T-helper 1 cell (primary cell): ENCODE measurements at places on chromosomes 11 and 22.
A peak's percentile ranks its signal among the peaks of the same experiment; 100 is the strongest.

DNA sequence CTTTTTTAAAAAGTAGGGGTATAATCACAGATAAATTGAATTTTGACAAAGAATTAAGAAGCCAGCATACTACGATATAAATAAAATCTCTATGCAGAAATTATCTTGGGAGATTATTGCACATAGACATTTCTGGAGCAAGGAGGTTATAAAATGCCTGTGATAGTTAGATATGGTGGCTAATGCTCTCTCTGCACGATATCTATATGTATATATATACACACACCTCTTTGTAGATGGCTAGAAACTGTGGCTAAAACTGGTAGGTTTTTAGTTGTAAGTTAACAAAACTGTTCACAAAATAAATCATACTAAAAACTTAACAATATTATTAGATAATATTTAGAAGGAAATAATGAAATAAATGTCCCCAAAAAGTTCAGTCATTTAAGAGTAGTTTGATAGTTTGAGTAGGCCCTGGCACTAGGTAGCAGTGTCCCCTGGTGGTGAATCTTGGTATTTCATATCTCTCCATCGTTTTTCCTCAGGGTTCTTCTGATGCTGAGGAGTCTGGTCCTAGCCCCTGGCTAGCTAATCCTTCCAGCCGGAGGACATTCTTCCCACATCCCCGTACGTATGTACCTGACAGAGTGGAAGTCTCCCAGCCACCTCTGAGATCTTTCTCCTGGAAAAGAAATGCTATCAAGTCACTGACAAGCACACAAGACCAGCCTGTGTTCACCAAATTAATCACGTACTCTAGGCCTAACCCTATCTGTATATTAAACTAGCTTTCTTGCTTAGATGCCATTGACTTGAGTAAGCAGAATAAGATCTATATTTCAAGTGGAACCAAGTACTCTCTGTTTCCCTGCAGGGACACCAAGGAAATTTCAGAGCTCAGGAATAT lies 32.2 kb downstream of the ART5 start:
- no peak for DNase-seq

DNA sequence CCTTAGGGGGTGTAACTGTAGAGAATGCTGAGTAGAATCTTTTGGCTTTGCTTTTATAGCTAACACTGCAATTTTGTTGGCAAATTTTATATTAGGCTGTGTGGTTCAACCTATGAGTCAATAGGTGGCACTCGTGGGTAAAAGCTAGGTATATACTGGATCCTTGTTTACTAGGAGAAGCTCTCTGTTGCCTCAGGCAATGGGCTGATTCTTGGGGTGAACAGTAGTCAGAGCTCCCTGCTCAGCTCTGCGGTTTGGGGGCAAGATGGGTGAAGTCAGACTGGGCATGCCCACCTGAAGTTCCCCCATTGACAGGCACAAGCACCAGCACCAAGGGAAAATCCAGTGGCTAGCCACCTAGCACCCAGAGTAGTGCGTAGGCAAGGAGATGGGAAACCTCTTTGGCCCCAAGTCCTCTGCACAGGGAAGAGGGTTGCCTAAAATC lies 238.7 kb downstream of the FAM181B start:
- no peak for DNase-seq

GRCh38 chr11:130122141-130122575 lies 37.4 kb upstream of the ST14 start:
- no peak for DNase-seq

GRCh38 chr22:35023692-35024363 lies 42.1 kb upstream of the ISX start:
- peak; percentile 32 for DNase-seq

- no peak for DNase-seq
These were observed 1.8 kb downstream of the SLC16A8 start for GRCh38 chr22:38081941-38082828.

DNA sequence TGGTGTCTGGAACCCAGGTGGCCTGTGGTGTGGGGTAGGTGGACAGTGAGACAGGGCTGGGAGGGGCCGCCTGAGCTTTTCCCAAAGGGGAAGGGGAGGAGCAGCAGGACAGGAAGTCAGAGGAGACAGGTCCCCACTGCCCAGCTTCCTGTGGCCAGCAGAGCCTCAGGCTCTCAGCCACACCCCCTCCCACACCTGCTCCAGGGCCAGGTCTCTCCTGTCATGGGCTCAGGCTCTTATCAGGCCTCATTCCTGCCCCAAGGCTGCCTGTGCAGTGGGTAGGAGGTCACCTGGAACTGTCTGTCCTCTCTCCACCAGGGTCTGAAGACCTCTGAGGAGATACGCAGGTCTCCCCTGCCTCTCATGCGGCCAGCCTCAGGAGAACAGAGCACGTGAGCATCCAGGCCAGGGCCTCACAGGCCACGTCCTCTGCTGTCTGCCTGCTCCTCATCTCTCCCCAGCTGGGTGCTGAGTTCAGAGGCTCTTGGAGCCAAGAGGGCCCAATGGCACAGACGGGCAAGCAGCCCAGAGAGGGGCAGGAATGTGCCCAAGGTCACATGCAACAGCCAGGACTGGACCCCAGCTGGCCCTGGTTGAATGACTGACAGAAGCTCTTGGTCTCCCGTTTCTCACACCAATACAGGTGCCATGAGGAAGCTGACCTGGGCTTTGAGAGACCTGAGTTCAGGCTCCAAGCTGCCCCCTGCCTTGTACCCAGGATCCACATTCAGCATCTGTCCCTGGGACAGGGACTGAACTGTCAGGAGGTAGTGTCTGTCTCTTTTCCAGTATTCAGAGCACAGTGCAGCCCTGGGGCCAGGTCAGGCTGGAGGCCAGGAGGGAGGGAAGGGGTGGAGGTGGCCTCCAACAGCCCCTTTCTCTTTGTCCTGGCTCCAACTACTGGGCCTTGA lies 16.7 kb downstream of the STARD10 start:
- DNase-seq = no peak

DNA sequence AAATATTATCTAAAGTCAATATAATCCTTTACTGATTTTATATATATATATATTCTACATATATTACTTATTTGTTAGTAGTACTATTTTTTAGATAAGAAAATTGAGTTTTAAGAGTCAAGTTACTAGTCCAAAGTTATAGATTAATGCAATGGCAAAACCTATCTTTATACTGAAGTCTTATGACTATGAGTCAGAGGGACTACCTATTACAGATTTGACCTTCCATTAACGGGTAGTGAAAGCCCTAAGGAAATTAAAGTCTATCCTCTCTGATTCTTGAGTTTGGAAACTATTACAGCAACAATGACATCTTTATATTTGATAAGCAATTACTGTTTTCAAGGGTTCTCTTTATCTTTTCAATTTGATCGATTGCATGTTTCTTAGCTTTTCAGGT lies 315.8 kb downstream of the CASP12 start:
- DNase-seq = no peak

- DNase-seq = no peak
These were observed 140.8 kb downstream of the PKNOX2 start for GRCh38 chr11:125305345-125305744.

- no peak for DNase-seq
These were observed 646.0 kb downstream of the TBC1D22A start for GRCh38 chr22:47408409-47408808.

DNA sequence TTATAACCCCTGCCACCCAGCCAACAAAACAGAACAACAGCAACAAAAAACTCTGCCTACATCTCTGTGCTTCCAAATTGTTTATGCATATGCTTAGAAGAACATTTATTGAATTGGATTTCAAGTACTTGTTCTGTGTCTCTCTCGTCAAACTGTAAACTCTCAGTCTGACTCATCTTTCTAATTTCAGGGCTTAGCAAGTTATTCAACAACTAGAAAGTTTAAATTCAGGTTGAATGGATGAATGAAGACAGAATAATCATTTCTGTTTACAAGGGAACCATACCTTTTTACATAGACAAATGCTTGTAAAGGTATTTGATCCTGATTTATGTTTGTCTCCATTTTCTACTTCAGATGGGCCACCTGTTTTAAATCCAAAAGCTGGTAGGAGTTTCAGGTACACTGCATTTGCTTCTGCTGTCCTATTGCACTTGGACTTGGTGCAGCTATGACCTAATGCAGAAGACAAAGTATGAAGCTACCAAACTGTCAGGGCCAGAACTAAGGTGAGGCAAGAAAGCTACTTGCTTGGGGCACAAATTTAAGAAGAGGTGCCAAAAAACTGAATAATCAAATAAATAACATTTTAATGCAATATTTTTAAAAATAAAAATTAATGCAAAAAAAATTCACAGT lies 1.6 kb upstream of the FBXO3 start:
- no peak for DNase-seq

DNA sequence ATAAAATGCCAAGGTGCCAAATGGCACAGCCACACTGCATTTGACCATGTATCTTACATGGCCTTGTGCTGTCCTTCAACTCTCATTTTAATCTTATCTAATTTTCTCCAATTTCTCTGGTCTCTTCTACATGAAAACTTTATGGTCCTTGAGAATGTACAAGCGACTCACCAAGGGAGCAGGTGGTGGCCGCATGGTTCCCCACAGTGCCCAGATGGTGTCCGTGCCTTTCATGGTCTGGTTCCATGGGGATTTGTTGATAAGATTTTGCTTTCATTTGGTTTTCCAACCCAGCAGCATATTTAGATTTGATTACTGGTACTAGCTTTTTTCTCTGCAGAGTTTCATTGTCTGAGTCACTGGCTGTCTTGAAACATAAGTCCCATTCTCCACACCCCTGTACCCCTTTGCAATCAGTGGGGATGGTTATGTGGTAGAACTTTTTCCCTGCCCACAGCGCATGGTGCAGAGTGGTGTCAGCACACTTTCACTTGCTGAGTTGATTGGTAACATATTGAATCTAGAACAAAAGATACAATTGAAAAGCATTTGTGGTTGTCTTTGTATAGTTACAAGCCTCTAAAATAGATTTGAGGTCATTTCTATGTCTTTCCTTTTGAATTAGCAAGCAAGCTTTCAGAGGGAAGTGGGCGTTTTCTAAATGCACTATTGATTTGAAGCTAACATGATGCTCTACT lies 24.1 kb downstream of the ZNRF3 start:
- peak; percentile 15 for DNase-seq
